ENCODE measurements at places on chromosomes 13 and 19.
A peak's percentile ranks its signal among the peaks of the same experiment; 100 is the strongest.

- no peak for DNase-seq
Observed at GRCh38 chr13:36555151-36555986, 118.5 kb upstream of the SERTM1 start.

DNA sequence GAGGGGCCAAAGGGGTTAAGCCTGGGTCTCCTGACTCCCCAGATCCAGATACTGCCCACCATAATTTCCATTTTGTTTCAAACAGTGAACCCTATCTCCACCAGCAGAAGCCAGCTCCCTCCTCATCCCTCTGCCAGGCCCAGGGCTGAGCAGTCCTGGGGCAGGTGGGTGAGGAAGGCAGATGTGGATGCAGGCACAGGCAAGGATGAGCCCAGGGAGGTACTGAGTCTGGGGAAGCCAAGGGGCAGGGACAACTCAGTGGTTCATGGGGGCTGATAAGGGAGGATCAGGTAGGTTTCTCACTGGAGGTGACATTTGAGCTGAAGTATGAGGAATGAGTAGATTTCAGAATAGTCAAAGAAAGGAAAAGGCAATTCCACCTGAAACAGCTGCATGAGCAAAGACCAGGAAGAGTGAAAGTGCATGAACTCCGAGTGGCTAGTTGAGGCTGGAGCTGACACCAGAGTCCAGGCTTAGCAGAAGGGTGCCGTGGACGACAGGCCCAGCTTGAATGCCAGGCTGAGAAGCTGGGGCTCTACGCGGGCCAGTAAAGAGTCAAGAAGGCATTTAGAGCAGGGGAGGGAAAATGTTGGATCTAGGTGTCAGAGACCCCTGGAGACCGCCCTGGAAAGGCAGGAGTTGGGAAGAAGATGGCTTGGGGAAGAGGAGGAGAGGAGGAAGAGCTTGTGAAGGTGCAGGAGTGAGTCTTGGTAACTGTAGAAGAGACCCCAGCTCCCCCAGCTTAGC, 10.3 kb downstream of the CIC start:
- DNase-seq, result no peak

- DNase-seq, result peak; percentile 49
Observed at GRCh38 chr19:50362656-50363424, 2.6 kb downstream of the NAPSA start.

GRCh38 chr13:28412981-28413380, 81.9 kb downstream of the FLT1 start:
- no peak for DNase-seq

- DNase-seq, result no peak
Observed at GRCh38 chr13:41006978-41007743, 12.0 kb downstream of the ELF1 start.

DNA sequence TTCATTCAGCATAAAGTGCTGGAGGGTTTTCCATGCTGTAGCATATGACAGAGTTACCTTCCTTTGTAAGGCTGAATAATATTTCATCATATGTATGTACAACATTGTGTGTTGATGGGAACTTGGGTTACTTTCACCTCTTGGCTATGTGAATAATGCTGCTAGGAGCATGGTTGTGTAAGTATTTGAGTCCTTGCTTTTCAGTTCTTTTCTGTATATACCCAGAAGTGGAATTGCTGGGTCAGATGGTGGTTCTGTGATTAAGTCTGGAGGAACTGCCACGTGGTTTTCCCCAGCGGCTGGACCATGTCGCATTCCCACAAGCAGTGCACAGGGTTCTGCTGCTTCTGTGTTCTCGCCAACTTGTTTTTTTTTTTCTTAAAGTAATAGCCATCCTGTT, 101.2 kb upstream of the TEX29 start:
- DNase-seq, result no peak

- no peak for DNase-seq
Observed at GRCh38 chr13:77859450-77859849, 59.2 kb downstream of the EDNRB start.

DNA sequence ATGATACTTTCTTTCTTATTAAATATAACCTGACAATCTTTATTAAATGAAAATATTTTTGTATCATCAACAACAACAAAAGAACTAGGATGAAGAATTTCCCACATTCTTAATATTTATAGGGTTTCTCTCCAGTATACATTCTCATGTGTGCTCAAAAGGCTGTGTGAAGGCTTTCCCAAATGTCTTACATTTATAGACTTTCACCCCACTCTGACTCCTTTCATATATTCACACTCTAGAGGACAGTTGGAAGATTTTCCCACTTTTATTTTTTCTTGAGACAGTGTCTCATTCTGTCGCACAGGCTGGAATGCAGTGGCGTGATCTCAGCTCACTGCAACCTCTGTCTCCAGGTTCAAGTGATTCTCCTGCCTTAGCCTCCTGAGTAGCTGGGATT, 22.4 kb downstream of the ZNF14 start:
- DNase-seq, result no peak

DNA sequence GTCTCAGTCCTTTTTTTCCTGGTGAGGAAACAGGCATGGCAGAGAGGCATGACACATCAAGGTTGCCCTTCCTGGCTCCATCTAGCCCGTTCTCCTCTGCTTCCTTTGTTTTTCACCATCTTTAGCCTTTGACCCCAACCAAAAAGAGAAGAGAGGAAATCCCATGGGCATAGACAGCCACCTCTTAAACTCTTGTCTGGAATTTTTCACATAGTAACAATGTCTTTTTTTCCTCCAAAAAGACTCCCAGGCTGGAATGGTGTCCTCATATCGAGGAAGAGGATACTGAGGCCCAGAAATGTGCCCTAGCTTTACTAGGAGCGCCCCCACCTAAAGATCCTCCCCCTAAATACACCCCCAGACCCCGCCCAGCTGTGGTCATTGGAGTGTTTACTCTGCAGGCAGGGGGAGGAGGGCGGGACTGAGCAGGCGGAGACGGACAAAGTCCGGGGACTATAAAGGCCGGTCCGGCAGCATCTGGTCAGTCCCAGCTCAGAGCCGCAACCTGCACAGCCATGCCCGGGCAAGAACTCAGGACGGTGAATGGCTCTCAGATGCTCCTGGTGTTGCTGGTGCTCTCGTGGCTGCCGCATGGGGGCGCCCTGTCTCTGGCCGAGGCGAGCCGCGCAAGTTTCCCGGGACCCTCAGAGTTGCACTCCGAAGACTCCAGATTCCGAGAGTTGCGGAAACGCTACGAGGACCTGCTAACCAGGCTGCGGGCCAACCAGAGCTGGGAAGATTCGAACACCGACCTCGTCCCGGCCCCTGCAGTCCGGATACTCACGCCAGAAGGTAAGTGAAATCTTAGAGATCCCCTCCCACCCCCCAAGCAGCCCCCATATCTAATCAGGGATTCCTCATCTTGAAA, at the start of gene GDF15:
Gene GDF15, plus strand, starts transcription at position 484 of the 868 bp plus-strand sequence. Its CDS starts 32 bp downstream, at position 516.
- DNase-seq, result peak; percentile 53

DNA sequence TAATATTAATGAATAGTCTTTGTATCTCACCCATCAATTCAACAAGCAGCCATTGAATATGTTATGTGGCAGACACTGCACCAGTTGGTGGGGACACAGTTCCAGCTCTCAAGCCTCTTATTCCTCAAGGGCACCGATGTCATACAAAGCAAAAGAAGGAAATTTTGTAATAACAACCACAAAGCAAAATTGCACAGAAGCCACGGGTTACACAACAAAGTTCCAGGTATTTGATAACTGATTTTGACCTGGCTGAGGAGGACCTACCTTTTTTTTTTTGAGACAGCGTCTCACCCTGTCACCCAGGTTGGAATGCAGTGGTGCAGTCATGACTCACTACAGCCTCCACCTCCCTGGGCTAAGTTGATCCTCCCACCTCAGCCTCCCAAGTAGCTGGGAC, 266.7 kb downstream of the FOXO1 start:
- DNase-seq, result no peak

- no peak for DNase-seq
Observed at GRCh38 chr13:37383046-37383445, 215.5 kb downstream of the POSTN start.

DNA sequence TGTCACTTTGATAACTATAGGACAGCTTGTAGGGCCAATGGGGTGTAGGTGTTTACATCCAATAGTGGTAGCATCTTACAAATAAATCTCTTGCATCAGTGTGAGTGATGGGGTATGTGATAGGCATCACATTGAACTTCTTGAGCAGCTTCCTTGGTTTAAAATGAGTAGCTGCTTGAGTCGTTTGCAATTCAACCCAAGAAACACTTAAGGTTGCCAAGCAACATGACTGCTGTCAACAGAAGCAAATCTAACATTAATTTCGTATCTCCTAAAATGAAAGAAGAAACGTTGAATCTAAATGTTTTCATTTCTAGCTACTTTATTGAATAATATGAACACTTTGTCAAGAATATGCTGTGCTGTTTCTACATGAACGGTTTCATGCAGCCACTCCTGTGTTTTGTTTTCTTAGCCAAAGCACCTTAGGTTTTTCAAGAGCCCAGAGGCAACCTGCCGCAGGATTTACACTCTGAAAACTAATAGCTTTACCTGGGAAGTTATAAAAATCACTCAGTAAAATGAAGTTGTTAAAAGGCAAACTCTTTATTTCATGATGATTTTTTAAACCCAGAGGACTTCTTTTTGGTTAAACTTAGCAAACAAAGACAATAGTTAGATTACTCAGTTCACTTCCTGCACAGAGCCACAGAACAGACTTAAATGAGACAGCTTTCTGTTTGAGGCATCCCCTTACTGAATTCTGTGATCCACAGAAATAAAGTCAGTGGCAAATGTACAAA, 305.2 kb downstream of the MTUS2 start:
- DNase-seq, result no peak

DNA sequence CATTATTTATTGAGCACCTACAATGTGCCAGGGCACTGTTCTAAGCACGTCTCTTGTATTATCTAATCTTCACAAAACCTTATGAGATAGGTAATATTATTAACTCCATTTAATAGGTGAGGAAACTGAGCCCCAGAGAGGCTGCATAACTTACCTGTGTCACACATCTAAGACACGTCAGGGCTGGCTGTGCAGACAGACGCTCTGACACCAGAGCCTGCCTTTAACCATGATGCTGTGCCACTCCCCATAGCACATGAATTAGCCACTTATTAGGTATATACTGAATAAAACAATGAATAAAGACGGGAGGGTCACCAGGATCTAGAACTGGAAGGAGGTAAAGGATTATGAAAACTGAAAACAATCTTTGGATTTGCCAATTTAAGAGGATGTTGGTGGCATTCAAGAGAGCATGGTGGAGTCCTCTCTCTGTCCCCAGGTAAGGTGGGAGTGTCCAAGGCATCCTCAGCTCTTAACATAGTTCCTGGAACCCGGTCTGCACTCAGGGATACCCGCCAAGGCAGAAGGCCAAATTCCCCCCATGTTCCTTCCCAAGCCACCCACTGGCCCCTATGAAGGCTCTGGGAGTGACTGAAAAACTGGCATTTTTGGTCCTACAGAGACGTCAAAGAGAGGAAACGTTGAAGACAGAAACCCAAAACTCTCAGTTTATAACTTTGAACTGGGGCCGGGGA, 479.7 kb downstream of the FOXO1 start:
- no peak for DNase-seq

- no peak for DNase-seq
Observed at GRCh38 chr13:24116131-24116530, 44.4 kb upstream of the SPATA13 start.

GRCh38 chr13:101647760-101648159, 195.3 kb downstream of the ITGBL1 start:
- DNase-seq, result no peak

DNA sequence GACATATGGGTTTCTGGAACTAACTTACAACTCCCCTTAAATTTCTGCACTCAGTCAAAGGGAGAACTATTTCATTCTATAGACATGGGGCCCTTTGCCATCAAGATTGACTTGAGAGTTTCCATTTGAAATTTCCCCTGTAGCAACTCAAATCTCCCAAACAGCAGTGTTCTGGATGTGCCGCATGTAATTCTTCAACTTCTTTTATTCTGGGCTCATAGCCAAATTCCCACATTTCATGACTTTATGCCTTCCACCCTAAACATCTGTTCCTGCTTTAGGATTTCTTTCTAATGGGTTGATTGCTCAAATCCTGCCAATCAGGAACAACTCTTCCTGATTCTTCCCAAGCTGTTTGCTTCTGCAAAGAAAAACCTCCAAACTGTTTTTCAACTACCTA, 336.0 kb downstream of the TBC1D4 start:
- DNase-seq, result no peak

- DNase-seq, result peak; percentile 77
Observed at GRCh38 chr19:3606690-3607289, at the start of gene TBXA2R. Gene TBXA2R, minus strand, starts transcription at chr19:3606875. Its CDS starts 6,241 bp downstream, at chr19:3600634.

DNA sequence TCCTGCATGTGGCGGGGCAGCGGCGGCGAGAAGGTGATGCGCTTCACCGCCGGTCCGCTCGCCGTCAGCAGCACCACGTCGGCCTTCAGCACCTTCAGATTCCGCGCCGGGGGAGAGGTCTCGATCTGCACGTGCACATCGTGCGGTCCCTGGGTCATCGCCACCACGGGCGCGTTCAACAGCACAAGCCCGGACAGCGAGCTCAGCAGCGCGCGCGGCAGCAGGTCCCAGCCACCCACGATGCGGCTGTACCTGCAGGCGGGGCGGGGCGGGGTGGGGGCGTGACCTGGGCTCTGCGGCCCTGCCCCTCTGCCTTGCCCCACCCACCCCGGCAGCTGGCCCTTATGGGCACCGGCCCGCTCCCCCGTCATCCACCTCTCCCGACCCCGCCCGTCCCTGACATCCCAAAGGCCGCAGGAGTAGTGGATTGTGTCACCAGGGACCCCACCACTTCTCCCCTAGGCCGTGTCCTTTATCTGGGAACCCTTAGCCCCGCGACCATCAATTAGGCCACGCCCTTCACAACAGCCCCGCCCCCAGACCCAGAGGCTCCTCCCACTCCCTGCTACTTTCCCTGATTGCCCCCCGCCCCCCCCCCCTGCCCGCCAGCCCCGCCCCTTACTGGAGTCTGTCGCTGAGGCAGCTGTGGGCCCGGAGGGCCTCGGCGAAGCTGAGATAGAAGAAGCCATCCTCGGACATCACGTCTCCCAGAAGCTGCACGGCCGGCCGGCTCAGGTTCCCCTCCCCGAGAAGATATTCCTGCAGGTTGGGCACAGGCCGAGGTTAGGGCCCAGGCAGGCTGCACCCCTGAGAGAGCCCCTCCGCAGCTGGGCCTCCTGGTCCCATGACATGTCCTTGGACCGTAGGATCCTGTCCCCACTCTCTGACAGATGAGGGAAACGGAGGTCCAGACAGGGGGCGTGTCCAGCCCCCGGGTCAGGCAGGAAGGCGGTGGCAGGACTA, 6.1 kb downstream of the IL4I1 start:
- peak; percentile 68 for DNase-seq

DNA sequence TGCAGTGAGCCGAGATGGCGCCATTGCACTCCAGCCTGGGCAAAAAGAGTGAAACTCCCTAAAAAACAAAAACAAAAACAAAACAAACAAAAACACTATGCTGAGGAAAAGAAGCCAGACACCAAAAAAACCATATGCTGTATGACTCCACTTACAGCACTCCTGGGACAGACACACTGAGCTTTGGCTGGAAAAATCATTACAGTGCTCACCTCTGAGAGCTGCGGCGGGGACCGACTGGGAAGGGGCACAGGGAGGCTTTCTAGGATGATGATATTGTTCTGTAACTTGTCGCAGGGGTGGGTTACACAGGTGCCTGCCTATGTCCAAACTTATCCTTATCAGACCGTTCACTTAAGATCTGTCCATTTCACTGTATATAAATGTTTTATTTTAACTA, 7.8 kb downstream of the PNMA8A start:
- DNase-seq, result no peak
